Activated naive CD4-positive, alpha-beta T cell (primary cell): ENCODE measurements at places on chromosomes 2 and 18.

GRCh38 chr2:235010117-235010714 is 58.4 kb downstream of the SH3BP4 start:
- no peak for DNase-seq

- no peak for DNase-seq
Observed at GRCh38 chr18:9066358-9066757, 36.1 kb upstream of the NDUFV2 start.

DNA sequence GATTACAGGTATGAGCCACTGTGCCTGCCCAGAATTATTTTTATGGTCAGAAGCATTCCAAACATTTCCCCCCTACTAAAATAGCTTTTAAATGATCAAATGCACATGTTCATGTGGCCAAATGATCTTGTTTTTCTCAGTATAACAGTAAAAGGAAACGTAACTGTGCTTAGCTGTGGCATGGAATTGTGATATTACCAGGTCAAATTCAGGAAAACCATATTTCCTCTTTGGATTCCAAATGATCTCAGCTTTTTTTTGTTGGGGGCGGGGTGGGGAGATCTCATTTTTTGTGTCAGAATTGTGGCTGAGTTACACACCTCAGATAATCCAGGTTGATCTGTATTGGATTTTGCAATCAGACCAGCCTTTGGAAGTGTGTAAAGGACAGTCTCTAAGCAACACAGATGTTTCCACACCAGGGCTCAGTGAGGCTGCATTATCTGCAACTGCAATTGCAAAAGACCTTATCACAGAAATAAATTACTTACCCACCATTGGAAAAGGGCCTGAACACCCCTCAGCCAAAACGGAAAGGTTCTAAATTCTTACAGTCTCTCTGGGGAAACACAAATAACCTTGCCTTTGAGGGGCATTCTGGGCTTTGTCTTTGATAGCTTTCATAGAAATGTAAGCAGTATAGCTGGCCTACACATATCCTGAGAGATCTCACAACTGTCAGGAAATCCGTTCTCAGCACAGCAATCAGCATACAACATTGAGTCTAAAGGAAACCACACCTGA is 8.4 kb downstream of the CASP10 start:
- DNase-seq = no peak

- DNase-seq = no peak
Observed at GRCh38 chr18:22524783-22525182, 107.1 kb upstream of the CTAGE1 start.

GRCh38 chr2:1559589-1560175 is 146.4 kb downstream of the TPO start:
- DNase-seq = no peak

- DNase-seq = no peak
Observed at GRCh38 chr2:233672886-233673285, 1.2 kb downstream of the UGT1A9 start.

DNA sequence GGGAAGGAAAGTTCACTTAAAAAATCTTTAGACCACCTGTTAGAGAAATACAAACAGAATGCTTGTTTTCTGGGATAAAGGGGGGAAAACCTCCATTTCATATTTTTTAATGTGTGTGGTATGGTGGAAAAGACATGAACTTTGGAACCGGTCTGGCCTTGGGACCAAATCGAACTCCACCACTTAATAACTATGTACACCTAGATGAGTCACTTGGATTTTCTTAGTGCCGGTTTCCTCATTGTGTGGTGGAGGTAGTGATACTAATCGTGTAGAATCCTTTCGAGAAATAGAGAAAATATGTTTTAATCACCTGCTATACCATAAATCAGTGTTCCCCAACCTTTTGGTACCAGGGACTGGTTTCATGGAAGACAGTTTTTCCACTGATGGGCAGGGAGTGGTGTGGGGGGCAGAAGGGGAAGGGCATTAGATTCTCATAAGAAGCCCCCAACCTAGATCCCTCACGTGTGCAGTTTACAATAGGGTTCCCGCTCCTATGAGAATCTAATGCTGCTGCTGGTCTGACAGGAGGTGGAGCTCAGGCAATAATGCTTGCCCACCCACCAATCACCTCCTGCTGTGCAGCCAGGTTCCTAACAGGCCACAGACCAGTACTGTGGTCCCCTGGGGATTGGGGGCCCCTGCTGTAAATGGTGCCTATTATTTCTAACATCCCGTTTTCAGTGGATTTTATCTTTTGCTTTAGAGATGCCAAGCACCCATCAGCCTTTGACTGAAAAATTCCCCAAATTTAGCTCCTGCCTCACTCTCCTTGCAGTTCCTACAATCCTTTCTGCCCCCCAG is 308.8 kb downstream of the PRKCE start:
- no peak for DNase-seq

DNA sequence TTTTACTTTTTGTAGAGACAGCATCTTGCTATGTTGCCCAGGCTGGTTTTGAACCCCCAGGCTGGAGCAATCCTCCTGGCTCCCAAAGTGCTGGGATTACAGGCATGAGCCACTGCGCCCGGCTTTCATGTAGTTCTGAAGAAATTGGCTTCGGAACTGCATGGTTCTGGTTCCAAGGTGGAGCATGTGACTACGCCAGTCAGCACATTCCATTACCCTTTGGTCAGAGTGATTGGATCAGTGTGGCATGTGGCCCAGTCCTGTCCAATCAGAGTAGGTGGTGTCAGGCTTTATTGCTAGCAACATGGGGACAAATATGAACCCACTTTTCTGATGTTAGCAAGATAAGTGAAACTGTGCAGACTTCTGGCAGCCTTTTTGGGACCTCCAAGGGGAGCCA is 16.3 kb upstream of the ATOH8 start:
- no peak for DNase-seq

- DNase-seq = no peak
Observed at GRCh38 chr2:118671701-118672454, 175.6 kb downstream of the EN1 start.

DNA sequence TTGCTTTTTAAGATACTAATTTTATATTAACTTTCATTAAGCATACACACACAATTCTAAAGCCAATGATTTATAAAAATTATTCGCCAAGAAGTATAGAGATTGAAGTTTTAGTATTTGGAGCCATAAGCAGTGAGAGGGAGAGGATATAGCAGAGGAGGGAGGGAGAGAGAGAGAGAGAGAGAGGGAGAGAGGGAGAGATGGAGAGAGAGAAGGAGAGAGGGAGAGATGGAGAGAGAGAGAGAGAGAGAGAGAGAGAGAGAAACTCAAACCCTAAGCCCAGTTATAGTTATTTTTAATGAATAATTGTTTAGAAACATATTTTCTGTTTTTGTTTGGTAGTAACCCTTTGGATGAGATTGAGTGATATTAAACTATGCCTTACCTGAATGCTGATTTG is 5.3 kb downstream of the TWIST2 start:
- no peak for DNase-seq

DNA sequence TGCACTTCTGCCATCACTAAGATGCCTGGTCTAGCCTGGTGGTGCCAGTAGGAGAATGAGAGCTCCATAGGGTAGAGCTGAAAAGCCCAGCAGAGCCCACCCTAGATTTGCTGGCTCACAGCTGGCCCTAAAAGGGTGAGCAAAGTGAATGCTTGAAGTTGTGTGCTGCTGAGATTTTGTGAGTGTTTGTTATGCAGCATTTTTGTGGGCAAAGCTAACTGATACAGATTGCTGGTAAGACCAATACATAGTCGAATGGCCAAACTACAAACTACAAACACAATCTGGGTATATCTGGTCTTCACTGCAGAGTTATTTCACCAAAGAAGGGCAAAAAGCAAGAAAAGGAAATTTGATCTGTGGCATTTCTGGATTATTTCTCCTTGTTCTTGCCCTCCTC is 7.1 kb upstream of the AGAP1 start:
- DNase-seq = no peak

DNA sequence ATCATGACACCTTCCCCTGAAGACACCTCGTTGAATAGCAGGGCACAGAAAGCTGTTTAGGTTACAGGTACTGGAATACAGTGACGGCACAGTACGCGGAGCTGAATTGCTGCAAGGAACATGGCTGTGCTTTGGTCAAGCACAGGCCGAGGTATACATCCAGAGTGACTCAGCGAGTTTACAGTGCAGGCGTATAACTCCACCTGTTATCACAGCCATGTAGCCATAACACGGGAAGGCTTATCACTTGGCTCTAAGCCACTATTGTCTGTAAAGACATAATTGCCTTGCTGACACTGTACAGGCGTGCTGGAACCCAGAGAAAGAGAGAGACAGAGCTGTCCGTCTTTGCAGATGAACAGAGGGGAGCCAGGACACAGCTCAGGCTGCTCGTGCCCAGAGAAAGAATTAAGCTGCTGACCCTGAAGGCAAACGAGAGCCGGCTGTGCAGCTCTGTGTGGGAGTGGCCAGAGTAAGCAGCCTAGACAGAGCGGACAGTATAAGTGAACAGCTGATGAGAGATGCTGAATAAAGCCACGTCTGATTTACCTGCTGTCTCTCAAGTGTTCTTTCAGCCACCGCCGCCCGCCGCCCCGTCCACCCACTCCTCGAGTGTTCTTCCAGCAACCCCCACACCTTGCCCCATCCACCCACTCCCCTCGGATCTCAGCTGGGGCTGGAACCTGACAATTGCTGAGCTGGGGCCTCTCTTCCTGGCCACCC is 87.3 kb upstream of the PPP1CB start:
- DNase-seq = no peak

- no peak for DNase-seq
Observed at GRCh38 chr2:120854766-120855530, 119.3 kb downstream of the GLI2 start.

- no peak for DNase-seq
Observed at GRCh38 chr18:48407358-48407757, 1.8 kb downstream of the ZBTB7C start.

GRCh38 chr2:44789446-44789845 is 152.1 kb upstream of the SIX3 start:
- no peak for DNase-seq

- DNase-seq = no peak
Observed at GRCh38 chr2:43375746-43376522, 149.5 kb upstream of the ZFP36L2 start.

DNA sequence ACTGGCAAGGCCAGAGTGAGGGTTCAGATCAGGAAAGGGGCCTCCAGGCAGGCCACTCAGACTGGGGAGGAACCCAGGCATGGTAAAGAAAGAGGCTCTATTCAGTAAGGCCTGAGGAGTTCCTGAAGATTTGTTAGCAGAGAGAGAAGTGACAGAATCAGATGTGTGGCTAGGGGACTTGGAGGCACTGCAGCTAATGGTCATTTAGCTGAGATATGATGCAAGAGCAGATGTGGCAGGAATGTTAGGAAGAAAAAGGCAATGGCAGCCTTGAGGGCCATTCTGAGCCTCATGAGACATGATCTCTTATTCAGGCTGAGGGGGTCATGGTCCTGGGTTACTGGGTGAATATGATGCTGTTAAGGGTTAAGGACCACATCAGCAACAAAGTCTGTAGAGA is 73.4 kb downstream of the CCDC93 start:
- DNase-seq = no peak

DNA sequence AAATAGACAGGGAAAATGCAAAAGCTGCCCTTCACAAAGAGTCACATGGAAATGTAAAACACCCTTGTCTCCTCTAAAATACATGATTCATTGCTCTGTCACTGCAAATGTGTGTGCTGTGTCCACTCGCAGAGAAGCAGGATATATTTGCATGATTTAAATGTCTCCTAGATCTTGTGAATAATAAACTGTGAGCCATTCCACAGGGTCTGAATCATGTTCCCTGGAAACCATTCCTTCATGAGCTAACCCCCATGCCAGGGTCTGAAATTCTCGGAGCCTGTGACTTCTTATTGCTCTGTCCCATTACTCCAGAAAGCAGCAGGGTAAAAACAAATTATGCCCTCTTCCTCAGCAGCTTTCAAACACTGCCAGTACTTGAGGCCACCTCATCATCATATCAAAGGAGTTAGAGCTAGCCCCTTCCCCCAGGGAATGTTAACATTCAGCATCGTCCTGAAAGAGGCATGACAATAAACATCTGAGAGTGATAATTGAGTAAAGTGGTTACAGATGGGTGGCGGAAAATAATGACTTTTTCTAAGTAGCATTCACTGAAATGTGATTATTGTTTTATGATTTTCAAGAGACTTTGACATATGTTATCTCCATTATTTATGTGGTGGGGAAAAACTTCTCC is 11.7 kb upstream of the CNGA3 start:
- DNase-seq = no peak

GRCh38 chr2:121245913-121246312 is 39.1 kb downstream of the TFCP2L1 start:
- DNase-seq = no peak

- no peak for DNase-seq
Observed at GRCh38 chr2:241082341-241083090, 19.6 kb downstream of the MTERF4 start.

DNA sequence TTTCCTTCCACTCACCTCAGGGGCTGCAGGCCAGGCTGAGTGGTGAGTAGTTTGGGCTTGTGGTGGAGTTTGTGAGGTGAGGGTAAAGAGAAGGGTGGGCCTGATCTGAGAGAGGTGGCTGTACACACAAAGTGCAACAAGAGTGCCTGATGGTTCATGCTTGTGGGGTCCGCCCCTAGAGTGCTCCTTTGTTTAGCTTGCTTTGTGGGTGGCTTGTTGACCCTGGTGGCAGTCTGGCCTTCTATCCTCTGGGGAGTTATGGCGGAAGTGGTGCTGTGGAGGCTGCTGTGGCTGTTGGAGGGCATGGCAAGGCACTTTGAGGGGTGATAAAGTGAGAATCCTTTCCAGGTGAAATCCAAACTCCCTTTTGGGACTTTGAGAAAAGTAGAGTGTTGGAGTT is 10.6 kb downstream of the UBE2F start:
- DNase-seq = no peak

GRCh38 chr2:234047361-234047760 is 3.1 kb upstream of the SPP2 start:
- DNase-seq = no peak

GRCh38 chr2:178522950-178523595 is 42.8 kb downstream of the PLEKHA3 start:
- DNase-seq = peak; percentile 45

DNA sequence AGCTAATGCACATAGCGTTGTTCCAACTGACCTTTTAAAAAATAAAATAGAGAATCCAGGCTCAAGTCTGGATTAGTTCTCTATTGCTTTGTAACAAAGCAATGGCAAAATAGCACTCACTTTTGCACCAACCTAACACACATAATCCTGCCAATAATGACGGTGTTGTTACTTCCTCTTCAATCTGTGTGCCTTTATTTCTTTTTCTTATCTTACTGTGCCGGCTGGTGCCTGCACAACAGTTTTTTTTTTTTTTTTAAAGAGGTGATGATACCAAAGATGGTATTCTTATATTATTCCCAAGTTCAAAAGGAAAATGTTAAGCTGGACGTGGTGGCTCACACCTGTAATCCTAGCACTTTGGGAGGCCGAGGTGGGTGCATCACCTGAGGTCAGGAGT is 3.4 kb downstream of the PLB1 start:
- no peak for DNase-seq

- no peak for DNase-seq
Observed at GRCh38 chr18:35337286-35337685, 6.9 kb downstream of the ZNF24 start.

DNA sequence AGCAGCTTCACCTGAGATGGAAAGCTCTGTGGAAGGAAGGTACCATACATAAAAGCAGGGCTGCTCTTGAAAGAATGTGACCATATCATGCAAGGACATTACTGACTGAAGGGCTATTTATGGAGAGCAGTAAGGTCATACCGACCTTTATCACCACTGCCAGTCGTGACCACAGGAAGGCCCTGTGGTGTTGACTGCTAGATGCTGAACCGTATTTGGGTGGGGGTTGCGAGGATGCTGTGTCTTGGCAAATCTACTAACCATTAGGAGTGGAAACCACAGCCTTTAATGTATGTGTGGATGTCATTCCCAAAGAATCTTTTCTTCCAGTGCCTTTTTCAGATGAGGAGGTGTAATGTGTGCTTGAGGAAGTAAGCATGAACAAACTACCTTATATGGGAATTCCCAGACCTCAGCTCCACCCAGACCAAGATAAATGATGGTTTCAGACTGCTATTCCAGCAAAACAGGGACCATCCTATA is 60.8 kb downstream of the LIMS1 start:
- no peak for DNase-seq
